Stimulated activated CD4-positive, alpha-beta T cell treated with anti-CD3 and anti-CD28 coated beads, Interleukin-1b, Interleukin-23, amount 100 ng/mL, for 1 hour (primary cell): ENCODE measurements at places on chromosomes 1 and 21.

GRCh38 chr1:178273707-178274410 is 180.0 kb downstream of the RASAL2 start:
- no peak for DNase-seq

DNA sequence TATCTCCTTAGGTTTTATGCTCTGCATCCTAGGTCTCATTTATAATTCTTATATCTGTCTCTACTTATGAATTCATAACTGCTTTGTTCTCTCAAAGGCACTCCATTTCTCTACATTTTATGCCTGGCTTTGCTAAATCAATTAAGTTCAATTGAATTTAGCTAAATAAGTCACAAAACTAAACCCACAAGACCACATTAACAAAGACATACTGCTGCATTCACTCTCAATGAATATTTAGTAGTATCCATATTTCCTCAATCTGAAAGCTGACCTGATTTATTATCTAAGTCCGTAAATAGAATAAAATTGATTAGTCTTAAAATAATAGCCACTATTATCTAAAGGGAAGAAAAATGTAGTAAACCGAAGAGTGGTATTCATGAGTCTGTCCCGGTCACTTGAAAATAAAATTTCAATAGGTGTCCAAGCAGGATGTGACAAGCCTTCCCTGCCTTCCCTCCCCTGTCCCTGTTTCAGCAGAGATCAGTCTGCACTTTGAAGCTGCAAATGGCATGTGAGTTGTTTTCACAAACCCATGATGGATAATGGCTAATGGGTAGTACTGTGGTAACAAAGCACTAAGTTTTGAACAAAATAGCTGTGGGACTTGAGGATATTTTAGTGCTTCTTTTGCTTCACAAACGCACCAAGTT is 295.0 kb upstream of the NCAM2 start:
- no peak for DNase-seq

GRCh38 chr1:172970186-172970585 is 80.6 kb downstream of the TNFSF18 start:
- no peak for DNase-seq

DNA sequence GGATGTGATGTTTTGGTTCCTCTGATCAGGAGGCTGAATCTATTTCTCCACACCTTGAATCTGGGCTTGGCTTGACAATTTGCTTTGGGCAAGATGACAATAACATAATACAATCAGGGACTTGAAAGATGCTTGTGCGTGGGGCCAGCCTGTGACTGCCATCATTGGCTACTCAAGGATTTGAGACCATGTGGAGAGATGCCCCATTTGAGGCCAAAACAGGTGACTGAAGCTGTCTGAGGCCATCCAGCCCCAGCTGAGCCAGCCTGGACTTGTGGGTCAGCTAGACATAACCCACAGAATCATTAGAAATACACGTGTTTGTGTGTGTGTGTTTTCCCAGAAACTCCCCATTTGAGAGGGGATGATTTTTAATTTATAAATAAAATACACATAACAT is 421.5 kb downstream of the PTPRU start:
- DNase-seq: no peak

- no peak for DNase-seq
These were observed 27.3 kb downstream of the F3 start for GRCh38 chr1:94514095-94514727.

DNA sequence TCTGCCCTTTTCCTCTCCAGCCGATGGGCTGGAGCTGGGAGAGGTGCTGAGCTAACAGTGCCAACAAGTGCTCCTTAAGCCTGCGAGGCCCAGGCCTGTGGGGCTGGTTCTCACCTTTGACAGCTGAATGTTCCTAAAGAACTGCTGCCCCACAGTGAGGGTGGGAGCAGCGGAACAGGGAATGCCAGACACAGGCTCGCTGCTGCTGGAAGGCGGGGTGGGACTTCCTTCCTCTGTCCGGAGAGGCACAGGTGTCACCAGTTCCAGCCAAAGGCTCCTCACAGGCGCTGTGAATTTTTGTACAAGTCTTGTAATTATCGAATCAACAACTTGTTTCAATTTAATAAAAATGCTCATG is 47.1 kb downstream of the COQ8A start:
- no peak for DNase-seq

GRCh38 chr1:245788269-245788668 is 633.5 kb downstream of the KIF26B start:
- no peak for DNase-seq

GRCh38 chr1:57464756-57465155 is 40.9 kb upstream of the DAB1 start:
- DNase-seq: no peak

DNA sequence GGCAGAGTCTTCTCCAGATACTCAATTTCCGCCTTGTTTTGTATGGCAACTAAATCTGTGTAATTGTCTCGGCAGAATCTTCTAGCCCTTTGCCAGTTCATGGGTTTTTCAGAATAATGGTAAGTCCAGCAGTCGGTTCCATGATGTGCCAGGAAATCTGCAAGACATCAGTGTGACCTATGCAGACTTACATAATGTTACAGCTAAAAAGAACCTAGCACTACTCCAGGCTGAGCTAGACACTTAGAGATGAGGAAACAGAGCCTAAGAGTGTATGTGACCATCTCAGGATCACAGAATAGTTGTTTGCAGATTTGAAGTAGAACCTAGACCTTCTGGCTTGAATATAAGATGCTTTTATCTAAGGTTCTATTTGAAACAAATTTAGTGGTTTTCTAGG is 2.8 kb downstream of the SELL start:
- DNase-seq: no peak

DNA sequence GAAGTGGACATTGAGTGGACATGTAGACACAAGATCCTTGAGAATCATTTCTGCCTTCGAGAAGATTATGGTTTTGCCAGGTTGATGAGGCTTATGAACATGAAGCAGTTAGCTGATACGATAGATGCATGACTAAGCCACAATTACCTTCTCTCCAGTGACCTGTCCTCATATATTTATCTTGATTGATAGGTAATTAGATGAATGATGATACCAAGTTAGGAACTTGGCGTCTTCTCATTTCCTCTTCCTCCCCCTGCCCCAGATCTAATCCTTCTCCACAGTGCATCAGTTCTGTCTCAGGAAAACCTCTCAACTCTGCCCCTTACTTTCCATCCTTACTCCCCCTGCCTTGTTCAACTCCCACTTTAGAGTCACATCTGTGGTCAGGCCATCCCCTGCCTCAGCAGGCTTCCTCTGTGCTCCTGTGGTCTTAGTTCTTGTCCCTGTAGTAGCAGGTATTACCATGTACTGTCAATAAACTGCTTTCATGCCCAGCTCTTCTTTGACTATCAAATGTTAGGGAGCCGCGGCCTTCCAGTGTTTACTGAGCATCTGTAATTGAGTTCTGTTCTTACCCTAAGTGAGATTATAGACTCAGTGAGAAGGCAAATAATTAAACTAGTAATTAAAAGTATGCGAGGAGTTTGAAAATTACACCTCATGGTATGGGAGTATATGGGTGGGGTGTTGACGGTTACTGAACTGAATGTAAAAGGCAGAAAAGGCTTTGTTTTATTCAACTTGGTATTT is 5.1 kb downstream of the ST6GALNAC3 start:
- no peak for DNase-seq

DNA sequence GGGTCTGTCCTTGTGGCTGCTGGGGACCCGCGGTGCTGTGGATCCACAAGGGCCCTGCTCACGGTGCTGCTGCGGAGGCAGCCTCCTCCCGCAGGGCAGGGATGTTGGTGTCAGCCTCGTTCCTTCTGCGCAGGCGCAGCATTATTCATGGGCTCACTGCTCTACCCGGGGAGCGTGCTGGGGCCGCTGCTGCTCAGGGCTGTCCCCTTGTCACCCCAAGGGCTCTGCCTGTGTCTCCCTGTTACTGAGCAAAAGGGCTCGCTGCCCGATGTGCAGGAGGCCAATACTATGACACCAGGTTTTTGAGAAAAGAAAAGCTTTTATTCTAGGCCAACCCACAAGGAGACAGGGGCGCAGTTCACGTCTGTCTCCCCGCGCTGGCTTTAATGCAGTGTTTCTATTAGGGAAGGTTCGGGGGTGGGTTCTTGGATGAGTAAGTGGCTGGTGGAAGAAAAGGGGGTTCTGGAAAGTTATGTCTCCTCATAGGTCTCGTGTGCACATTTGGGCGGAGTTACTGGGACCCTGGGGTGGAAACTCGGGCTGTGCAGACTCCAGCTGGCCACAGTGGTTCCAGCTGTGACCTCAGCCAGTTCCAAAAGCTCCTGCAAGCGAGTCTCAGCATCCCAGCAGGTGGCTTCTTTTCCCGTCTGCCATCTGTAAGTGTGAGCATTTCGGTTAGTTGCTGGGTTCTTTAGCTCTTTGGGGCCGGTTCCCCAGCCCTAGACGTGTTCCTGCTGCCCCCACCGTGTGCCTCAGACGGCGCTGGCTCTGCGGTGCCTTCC is 40.8 kb upstream of the LRRC3 start:
- no peak for DNase-seq

GRCh38 chr1:202228484-202229122 is 35.0 kb downstream of the LGR6 start:
- DNase-seq: no peak

DNA sequence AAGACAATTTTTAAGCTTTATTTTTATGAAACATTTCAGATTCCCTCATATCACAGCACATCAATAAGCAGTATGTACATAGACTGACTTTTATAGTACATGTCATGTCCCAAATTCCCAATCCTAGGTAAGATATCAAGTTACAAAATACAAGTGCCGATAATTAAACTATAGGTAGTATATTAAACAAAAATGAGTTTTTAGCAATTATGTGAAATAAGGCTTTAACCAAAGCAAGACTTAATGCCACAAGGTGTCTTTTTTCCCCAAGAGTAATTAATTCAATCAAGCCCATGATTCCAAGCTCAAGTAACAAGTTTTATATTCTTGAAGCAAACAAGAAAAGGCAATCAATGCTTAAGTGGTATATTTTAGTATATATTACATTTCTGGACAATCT is 4.9 kb downstream of the EXOC8 start:
- DNase-seq: no peak

- DNase-seq: no peak
These were observed 216.3 kb downstream of the COL11A1 start for GRCh38 chr1:102891868-102892625.

DNA sequence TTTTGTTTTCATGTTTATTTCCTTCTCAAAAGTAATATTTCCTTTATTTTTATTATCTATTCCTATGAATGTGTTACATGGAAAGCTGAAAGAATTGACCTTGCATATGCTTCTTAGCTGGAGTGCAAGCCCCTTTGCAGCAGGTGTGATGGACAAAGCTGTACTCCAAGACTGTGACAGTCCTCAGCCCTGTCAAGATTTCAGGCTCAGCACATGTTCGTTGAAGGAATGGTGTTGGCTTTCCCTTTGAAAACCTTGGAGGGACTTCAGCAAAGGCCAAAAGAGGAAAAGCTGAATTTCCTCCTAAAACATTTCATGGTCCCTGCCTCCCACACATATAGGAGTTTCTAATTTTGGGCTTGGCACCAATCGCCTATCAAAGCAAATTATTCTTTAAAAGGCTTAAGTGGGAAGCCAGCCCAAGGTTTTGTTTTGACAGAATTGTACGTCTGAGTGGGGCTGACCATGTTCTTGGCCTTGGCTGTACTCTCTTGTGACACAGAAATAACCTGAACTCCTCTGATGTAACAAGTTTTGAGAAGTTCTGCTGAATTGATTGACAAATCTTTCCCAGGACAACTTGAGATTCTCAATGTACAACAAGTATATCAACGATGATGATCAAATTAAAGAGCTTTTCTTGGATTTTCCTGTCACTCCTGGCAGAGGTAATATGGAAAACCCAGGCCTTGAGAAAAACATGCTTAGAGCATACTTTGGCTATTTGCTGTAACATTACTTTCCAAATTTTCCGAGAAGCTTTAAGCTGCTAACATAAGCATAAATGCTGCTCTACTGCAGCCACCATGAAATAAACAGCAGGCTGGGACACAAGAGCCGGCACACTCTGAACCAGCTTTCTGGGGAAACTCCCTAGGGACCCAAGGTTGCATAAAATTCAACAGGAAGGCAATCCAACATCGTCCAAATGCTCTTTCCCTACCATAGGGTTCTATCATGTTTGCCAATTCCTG is 135.7 kb upstream of the ZNF648 start:
- DNase-seq: no peak

- no peak for DNase-seq
These were observed 1.4 kb downstream of the ZBTB8A start for GRCh38 chr1:32540605-32541004.

- DNase-seq: no peak
These were observed 11.3 kb downstream of the CRABP2 start for GRCh38 chr1:156693848-156694689.

GRCh38 chr1:165894591-165894990 is 67.2 kb downstream of the UCK2 start:
- DNase-seq: no peak

DNA sequence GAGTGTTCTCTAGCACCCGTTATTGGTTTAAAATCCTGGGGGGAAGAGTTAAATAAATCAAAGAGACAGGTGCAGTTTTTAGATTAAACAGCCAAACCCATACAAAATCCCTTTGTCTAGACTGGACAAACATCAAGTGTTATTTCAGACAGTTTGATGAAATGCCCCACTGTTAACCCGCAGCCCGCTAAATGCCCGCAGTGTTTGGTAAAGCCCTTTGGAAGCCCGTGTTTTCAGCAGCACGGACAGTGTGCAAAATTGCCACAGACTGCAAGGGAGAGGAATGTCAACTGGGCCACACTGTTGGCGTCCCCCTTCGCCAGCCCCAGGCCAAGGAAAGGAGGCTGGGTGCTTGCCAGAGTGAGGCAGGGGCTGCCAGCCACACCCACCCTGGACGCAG is 26.6 kb downstream of the AJAP1 start:
- no peak for DNase-seq

GRCh38 chr1:167671727-167672511 is 41.9 kb downstream of the RCSD1 start:
- DNase-seq: no peak

DNA sequence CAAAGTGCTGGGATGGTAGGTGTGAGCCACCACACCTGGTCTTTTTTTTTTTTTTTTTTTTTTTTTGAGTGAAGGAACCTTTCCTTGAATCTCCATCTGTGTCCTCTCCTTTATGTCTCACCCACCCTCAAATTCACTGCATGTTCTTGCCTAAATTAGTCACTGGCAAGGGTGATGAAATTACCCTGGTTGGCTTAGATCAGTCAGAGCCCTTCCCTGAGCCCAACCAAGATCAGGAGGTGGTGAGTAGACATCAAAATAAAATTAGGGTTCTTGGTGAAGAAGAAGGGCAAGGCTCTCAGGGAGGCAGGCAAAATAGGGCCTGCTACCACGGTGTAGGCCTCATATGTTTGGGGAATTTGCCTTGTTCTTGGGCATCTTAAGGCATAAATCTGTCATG is 5.3 kb upstream of the TNN start:
- no peak for DNase-seq

- DNase-seq: no peak
These were observed 114.0 kb downstream of the GREM2 start for GRCh38 chr1:240497908-240498307.

- DNase-seq: no peak
These were observed 87.4 kb upstream of the IGSF21 start for GRCh38 chr1:18020021-18020817.

GRCh38 chr1:184893695-184894094 is 80.6 kb downstream of the NIBAN1 start:
- no peak for DNase-seq

DNA sequence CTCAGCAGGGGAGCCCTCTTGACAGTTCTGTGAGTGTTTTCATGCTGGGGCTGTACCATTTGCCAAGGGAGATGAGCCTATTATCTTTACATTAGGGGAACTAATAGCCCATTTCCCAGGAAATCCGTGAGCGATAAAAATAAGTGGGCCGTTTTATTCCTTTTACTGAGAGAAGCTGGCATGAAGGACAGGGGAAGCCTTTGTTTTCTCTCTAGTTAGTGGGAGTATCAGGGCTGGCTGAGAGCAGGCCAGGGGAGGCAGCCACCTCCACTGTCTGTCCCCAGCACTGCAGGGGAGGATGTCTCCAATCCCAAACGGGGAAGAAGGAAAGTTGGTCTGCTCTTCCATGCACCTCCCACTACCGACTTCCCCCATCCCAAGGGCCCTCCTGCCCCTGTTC is 2.5 kb downstream of the UBL4B start:
- DNase-seq: no peak
